AG04449 (cell line): ENCODE measurements at places on chromosomes 5 and 9.

DNA sequence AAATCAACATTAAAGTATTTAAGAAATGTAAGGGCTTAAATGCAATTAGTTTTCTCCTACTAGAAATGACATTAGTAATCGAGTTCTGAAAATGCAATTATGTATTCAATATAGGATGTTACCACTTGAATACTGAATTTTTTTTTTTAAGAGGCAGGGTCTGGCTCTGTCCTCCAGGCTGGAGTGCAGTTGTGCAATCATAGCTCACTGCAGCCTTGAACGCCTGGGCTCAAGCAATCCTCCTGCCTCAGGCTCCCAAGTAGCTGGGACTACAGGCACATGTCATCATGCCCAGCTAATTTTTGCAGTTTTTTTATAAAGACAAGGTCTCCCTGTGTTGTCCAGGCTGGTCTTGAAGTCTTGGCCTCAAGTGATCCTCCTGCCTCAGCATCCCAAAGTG, 1.5 kb downstream of the CDC20B start:
- no peak for DNase-seq

GRCh38 chr9:22992780-22993179, 546.2 kb downstream of the DMRTA1 start:
- no peak for DNase-seq

DNA sequence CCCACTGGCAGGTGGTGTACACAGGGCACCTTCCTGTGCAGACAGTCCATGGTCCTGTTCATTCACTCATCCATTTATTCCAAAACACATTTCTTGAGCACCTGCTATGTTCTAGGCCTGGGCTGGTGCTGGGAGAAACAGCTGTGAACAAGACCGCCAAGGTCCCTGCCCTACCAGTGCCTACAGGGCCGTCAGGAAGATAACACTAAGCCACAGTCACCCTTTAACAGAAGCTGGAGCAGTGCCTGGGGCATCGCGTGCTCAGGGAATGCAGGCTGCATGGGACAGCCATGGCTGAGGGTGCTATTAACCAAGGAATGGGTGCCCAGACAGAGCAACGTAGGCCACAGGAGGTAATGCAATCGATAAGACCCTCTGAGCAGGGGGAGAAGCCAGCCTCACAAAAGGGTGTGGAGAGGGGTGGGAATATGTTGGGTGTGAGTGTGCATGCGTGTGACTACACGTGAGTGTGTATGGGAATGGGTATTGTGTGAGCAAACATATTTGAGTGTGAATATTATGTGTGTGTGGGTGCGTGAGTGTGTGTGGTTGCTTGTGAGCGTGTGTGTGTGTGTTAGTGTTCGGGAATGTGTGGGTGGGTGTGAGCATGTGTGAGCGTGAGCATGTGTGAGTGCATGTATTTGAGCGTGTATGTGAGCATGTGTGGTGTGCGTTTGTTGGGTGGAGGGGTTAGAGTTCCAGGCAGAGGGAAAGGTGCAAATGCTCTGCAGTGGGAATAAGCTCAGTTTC, 19.1 kb downstream of the DUSP1 start:
- no peak for DNase-seq

DNA sequence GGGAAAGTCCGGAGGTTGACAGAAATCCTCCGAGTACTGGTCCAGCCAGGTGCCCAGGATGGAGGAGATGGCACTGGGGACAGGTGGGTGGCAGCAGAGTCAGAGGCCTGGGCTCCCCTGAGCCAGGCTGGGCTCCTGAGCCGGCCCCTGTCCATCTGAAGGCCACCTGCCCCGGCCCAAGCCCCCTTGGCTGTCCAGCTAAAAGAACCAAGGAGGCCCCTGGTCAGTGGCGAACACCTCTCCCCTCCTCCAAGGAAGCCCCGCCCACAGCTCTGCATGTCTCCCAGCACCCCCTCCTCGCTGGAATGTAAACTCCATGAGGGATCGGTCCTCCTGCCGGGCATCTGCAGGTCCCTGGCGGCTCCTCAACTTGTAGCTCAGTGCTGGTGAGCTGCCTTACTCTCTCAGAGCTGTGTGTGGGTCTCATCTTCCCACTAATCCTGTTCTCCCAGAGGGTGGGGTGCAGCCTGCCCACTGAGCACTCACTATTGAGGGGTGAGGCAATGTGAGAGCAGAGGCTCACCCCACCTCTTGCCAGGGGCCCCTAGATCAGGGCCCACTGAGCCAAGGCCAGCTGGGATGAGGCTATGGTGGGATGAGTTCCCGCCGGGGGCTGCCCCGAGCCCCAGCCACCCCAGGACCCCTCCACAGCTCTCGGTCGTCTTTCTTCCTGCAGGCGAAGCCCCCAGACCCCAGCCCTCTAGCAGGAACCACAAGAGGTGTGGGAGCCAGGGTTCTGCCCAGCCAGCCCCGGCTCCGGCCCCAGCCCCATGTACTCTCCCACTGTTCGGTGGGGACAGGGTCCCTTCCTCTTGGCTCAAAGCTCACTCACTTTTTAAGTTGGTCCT, 12.0 kb downstream of the RALGDS start:
- no peak for DNase-seq

GRCh38 chr9:105290418-105290817, 46.0 kb downstream of the SLC44A1 start:
- DNase-seq: no peak
